ENCODE measurements at places on chromosomes 5 and 9.

DNA sequence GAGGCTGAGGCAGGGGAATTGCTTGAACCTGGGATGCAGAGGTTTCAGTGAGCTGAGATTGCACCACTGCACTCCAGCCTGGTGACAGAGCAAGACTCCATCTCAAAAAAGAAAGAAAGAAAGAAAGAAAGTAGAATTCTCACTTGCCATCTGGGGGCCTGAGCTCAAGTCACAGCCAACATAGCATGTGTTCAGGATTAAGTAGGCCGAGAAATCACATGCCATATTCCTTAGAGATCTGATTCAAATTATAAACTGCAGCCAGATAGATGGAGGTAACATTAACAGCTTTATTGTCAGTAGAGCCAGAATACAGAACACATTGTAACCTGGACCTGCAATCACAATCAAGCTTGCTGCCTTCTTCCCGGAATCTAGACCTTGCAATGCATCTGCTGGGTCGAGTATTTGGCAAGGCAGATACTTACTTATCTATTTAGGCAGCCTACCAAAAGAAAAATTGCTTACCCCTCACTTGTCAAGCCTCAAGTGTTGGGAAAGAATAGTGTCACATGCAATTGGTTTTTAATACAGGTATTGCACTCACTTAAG is 173.7 kb downstream of the CPLANE1 start:
- H3K4me1 ChIP-seq, result no peaks in the 10 kb centered on the region
- no peak overlapping the region for H3K4me3 ChIP-seq
- H3K36me3 ChIP-seq, result peaks cover 19% of the 10 kb centered on the region
- no peak overlapping the region for H3K27ac ChIP-seq

DNA sequence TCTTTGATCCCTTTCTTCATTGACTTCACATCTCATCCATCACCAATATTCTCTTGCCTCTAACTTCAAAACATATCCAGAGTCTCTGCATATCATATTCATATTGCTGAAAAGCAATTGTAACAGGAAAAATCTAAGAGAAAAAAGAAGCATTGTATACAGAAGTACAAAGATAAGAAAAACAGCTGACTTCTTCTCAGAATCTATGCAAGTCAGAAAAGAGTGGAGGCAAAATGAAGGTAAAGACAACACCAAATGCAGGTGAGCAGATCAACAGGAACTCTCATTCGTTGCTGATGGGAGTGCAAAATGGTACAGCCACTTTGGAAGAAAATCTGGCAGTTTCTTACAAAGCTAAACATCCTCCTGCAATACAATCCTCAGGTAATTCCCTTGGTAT is 155.6 kb downstream of the PHF2 start:
- no peak overlapping the region for H3K27ac ChIP-seq
- no peak overlapping the region for H3K4me3 ChIP-seq
- no peaks in the 10 kb centered on the region for H3K4me1 ChIP-seq
- DNase-seq, result no peak

DNA sequence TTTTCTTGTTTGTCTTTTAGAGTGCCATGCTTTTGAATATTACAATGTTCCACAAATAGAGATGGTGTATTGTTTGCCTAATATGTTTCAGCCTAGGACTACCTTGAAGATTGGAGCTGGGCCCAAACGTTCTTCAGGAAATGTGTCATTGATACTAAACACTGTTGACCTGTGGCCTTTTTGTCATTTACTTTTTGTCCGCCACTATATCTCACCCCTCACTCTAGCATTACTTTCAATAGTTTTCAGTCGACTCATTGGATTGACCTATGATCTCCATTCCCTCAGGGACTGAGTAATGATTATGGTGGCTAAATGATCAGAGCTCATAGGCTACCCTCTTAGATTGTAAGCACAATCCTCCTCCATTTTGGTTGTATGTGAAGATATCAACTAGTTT is 115.8 kb downstream of the NUDT12 start:
- peaks cover 2% of the 10 kb centered on the region for H3K27me3 ChIP-seq
- no peak overlapping the region for H3K27ac ChIP-seq
- H3K4me1 ChIP-seq, result peaks cover 17% of the 10 kb centered on the region
- no peaks in the 10 kb centered on the region for H3K36me3 ChIP-seq
- DNase-seq, result no peak
- H3K4me3 ChIP-seq, result no peak overlapping the region

- H3K4me3 ChIP-seq, result no peak overlapping the region
- peaks cover 5% of the 10 kb centered on the region for H3K36me3 ChIP-seq
- H3K4me1 ChIP-seq, result peaks cover 31% of the 10 kb centered on the region
- DNase-seq, result no peak
- H3K27ac ChIP-seq, result no peak overlapping the region
Measured at GRCh38 chr9:127912882-127913281, 4.0 kb downstream of the ST6GALNAC4 start.

- no peaks in the 10 kb centered on the region for H3K27me3 ChIP-seq
- DNase-seq, result no peak
- no peak overlapping the region for H3K4me3 ChIP-seq
- peaks cover 7% of the 10 kb centered on the region for H3K4me1 ChIP-seq
- no peaks in the 10 kb centered on the region for H3K36me3 ChIP-seq
- peak overlapping the region; percentile 1 for H3K27ac ChIP-seq
Measured at GRCh38 chr5:8953911-8954438, 591.9 kb downstream of the SEMA5A start.
